ENCODE measurements at places on chromosomes 4 and X.

GRCh38 chr4:120685756-120686278 is 236.7 kb downstream of the PRDM5 start:
- no peak for DNase-seq

DNA sequence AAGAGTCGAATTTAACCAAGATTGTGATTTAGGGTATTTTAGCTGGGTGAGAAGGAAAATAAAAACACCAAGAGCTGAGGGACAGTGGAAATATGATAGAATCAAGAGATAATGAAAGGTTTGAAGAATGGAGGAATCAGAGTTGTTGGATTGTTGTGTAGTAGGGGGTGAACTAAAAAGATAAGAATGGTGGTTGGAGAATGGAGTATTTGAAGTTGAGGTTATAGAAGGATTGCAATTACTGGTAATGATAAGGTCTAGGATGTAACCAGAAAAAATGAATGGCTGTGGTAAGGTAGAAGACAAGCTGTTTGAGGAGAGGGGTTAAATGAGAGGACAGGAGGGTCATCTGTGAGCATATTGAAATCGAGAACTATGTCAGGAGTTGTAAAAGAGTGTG is 4.5 kb downstream of the ABCE1 start:
- no peak for DNase-seq

GRCh38 chr4:6402566-6403399 is 69.6 kb downstream of the PPP2R2C start:
- DNase-seq, result no peak

GRCh38 chrX:1462596-1463251 is 10.0 kb upstream of the ASMTL start:
- peak; percentile 69 for DNase-seq

DNA sequence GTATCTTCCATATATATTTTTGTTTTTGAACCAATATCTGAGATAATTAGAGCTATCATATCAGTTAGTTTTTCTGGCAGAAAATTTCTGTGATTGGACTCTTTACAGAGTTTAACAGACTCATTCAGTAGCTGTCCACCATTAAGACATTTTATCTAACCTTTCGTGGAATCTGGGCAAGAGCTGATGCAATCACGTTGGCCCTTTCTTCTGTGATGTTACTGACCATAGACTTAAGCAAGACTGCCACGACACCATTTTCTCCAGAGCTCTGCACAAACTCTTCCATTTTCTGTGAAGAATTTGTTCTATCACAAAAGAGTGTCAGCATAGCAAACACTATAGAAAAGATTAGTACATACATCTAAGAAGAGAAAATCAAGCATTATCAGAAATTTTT is 41.8 kb upstream of the UGT2B15 start:
- no peak for DNase-seq

GRCh38 chr4:175339100-175339707 is 421.0 kb downstream of the ADAM29 start:
- DNase-seq, result no peak

DNA sequence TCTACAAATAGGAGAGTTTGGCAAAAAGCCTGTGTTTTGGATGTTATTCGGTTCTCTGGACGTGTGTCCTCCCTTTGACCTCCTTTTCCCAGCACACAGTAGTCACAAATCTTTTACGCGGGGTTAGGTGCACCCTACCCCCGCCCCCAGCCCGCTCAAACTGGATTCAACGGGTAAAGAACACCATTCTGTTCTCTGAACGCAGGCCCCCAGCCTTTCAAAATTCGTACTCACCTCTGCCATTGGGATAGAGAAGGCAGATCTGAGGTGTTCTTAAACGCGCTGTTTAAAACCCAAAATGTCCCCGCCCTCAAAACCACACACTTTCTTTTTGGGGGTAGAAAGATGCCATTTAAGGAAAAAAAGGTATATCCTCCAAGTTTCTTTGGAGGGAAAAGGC is 2.7 kb downstream of the LEF1 start:
- DNase-seq, result peak; percentile 66

DNA sequence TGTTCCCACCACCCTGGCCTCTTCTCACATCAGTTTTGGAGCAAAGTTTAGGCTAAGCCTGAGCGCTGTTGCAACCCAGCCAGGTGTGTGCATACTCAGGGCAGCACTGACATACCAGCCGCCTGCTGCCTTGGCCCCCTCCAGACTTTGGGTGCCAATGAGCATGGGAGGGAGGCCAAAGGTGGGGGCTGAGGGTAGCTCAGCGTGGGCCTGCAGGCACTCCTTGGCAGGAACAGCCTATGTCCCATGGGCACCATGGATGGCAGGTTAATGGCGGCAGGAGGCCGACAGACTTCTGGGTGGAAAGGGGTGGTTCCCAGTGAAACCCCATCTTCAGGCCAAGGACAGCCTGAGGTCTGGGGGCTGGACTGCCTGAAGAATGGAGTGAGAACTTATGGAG is 462.2 kb downstream of the ADGRL3 start:
- no peak for DNase-seq

GRCh38 chr4:88737307-88737941 is 39.8 kb upstream of the NAP1L5 start:
- DNase-seq, result no peak

DNA sequence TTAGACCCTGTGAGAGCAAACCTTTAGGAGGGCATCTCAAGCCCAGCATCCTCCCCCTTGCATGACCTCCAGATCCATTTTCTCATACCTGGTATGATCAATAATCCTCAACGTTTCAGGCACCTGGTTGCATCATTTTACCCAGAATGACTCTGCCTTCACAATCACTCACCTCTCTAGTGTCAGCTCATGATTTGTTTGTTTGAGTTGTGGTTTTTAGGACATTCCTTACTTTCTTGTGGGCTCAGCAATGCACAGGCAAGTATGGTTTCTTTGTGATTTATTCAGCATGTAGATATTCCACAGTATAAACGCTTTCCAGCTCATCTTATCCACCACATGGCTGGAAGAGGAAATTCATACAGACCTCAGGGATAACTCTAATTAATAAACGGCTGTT is 93.6 kb upstream of the CPEB2 start:
- no peak for DNase-seq

GRCh38 chrX:153474718-153475117 is 4.3 kb upstream of the HAUS7 start:
- peak; percentile 20 for DNase-seq

DNA sequence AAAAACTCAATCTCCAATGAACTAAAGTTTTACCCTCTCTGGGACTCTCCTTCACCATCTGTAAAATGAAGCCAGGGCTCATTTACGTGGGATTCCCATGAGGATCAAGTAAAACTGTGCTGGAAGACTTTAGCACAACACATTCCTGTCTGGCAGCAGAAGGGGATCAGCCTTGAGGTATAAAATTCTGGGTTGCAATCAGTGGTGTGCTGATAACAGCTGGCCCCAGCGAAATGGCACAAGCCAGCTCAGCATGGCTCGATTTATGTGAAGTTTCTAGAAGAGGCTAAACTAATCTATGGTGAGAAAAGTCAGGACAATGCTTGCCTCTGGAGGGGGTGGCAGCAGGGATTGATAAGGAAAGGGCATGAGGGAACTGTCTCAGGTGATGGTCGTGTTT is 28.4 kb downstream of the ZNF630 start:
- no peak for DNase-seq

DNA sequence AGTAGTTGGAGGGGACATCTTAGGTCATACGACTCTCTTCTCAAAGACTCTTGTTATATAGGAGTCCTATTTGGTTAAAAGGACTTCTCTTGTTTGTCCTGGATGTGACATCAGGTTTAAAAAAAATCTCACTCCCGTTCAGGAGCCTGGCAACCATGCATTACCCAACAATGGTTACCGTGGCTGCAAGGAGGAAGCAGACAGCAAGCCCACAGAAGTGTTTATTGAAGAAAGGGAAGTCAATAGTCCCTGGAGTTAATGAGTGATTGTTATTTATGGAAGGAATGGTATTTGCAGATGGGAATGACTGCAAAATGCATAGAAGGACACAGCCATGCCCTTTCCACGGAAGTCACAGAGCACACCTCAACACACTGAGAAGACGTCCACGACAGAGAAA is 75.9 kb upstream of the ENPP6 start:
- DNase-seq, result no peak

DNA sequence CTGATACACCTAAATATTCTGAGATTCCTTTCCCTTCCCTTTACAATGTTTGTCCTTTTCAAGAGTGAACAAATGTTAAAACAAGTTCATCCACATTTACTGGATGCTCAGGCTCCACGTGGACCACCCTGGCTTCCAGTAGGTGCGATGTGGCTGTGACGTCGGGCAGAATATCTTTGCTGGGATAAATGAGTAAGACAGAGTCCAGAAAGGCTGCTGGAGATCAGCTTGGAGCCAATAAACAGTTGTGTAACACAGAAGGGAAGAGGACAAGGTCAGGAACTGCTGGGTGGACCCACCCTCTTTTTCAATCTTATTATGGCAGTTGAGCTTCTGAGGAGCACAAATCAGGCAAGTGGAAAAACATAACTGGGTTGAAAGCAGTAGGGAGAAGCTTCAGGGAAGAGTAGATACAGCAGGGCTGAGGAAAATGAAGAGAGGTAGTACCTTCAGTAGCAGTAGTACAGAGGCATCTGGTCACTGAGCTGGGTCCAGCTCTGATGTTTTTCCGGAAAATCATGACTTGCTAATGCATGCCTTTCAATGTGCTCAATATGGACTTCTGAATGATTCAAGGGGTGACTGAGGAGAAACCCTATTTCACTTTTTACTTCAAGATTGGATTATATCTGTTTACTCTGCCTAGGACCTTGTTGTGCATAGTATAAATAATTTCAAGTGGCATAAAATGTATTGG is 171.8 kb upstream of the MAD2L1 start:
- DNase-seq, result no peak

DNA sequence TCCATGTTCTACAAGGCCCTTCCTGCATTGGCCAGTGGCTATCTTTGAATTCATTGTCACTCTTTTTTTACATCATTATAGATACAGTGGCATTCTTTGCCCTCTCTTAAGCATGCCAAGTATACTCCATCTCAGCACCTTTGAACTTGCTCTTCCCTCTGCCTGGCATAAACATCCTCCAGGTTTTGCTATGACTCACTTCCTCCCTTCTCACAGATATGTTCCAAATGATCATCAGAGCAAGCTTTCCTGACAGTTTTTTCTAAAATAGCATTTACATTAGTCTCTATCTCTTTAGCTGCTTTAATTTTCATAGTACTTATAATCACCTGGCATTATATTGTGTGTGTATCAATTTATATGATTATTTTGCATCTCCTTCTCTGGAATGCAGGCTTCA is 553.3 kb upstream of the MAGEB2 start:
- no peak for DNase-seq

DNA sequence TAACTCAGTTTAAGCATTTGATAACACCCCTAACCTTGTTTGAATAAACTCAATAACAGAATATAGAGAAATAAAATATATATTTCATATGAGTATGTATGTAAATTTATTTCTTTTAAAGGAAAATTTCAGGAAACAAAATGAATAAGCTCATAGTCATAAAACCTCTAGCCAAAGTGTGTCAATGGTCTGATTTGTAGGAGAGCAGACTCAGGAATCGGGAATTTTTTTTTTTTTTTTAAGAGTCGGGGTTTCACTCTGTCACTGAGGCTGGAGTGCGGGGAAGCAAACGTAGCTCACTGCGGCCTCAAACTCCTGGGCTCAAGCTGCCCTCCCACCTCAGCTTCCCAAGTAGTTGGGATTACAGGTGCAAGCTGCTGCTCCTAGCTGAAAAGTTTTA is 2.4 kb downstream of the PKD2 start:
- no peak for DNase-seq

DNA sequence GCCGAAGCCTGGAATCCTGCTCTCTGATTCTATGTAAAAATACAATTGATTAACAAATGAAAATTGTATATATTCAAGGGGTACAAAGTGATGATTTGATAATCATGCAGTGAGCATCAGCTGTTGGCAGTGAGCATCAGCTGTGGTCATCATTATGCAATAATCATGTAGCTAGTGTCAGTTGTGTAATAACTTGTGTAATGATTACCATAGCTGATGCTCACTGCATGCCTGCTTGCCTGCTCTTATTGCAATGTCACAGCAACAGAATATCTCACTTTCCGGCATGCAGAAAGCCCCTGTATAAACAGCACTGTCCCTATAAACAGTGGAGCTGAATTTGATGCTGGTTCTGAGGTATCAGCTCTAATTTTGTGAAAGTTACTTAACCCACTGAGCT is 46.8 kb downstream of the SULT1B1 start:
- no peak for DNase-seq

DNA sequence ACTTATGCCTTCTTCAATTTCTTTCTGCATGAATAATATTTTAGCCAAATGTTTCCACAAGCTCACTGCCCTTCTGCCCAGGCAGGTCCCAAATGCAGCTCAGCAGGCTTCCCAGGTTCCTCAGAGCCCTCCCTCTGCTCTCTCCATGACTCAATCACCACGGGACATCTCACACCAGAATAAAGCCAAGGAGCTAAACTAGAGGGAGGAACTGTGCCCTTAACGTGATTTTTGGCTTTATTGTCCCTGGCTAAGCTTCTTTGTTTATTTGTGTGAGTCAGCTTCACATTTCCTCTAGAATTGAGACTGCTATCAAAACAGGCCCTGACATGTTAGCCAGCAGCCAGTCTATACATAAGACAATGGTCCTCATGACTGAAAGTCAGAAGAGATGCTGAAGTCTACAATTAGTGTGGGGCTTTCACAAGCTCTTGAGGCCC is 186.4 kb upstream of the GALNT7 start:
- no peak for DNase-seq

DNA sequence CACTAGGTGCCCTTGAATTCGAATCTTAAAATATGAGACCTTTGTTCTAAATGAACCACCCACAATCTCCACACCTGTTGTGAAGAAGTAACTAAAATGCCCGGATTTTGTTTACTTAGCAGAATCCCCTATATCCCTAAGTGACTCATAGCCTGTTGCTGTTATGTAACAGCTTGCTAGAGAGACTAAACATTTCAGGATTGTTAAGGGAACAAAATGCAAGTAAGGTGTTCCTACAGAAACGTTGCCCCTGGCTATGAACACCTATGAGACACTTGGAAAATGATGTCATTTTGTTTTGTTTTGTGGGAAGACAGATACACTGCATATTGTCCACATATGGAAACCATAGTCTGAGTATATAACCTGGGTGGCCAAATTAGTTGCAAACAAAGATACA is 24.2 kb upstream of the MXRA5 start:
- no peak for DNase-seq

- DNase-seq, result no peak
Observed at GRCh38 chr4:42282081-42282901, 115.0 kb upstream of the SHISA3 start.

DNA sequence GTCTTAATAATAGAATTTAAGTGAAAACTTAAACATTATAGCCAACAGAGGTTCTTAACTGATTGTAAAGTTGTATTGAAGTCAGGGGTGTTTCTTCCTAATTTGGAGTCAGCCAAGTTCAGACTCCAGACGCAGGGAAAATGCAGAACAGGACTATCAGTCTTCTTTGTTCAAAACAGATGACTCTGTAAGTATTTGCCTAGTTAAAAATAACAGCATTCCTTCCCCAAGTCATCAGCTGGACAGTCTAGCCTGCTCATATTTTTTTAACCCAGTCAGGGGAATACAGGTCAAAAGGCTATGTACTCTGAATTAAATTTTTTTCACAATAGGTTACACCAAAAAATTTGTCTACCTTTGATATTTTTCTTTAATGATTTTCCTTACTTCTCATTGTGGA is 73.8 kb upstream of the DCLK2 start:
- no peak for DNase-seq

Data from T-helper 1 cell (primary cell).